ENCODE measurements at places on chromosomes 7 and 10. TPM values are rescaled to one million over a fixed set of nuclear protein-coding genes. Genes with fewer than 3 reads are reported as not detected.

ITPRID1 gene
- total RNA-seq: not detected

PARG gene
- total RNA-seq: 29.8 TPM

PTPRN2 gene
- 2.2 TPM for total RNA-seq

FOXI2 gene
- total RNA-seq: not detected

IGFBP1 gene
- 0.22 TPM for total RNA-seq

HELLS gene
- total RNA-seq: 109 TPM

GRCh38 chr7:14639801-14640200 is 262.8 kb downstream of the DGKB start:
- DNase-seq: no peak

DNA sequence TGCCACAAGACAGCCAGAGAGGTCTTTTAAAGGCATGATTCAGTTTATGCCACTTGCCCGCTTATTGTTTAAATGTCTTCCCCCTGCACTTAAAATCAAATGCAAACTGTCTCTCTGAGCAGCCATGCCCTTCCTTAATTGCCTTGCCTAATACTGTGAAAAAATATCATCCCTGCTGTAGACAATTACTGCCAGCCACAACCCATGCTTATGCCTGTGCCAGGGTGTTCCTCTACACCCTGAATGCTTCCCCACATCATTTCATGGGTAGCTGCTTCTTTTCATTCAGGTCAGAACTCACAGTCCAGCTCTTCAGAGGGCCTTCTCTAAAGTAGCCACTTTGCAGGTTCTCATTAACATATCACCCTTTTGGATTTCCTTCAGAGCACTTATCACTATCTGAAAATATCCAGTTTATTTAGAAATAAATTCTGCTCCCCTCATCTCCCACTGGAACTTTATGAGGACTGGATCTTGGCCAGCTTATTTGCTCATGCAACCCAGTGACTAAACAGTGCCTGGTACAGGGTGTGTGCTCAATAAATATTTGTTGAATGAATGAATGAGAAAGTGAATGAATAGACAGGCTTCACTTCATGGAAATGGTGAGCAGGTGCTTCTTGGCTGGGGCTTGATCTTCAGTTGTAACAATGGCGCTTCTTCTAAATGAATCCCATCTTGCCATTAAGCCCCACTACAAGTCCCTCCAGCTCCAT is 162.4 kb upstream of the MDFIC start:
- no peak for DNase-seq

DNA sequence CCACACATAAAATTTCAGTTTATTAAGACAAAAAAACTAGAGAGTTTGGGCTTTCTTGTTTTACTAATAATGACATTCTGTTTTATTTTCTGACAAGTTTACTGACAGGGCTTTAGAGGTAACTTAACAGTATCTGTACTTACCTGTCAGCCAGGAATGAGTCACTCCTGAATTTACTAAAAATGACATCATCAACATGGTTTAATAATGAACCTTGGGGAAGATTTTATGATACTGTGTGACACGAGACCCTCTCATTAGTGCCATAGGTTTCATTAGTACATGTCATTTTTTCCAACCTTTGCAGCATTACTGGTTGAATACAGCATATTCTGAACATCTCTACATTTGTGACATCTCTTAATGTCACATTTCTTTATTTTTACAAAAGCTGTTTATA is 131.1 kb downstream of the KCND2 start:
- no peak for DNase-seq

GRCh38 chr7:151814400-151815009 is 62.4 kb downstream of the PRKAG2 start:
- DNase-seq: no peak

DNA sequence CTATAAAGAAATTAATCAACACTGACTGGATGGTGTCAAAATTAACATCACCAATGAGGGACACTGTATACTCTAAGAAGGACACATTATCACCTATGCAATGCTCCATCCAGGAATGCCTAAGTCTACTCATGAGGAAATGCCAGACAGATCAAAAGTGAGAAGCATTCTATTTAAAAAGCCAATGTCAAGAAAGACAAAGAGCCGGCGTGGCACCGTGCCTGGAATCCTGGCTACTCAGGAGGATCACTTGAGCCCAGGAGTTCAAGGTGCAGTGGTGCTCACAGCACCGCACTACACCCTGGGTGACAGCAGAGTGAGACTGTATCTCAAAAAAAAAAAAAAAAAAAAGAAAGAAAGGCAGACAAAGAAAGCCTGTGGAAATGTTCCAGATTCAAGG is 45.5 kb upstream of the ANAPC16 start:
- peak; percentile 76 for DNase-seq

- DNase-seq: peak; percentile 78
Observed at GRCh38 chr10:86346799-86347665, 19.6 kb downstream of the GRID1 start.

- no peak for DNase-seq
Observed at GRCh38 chr10:6201516-6201975, 1.2 kb upstream of the PFKFB3 start.

- DNase-seq: peak; percentile 8
Observed at GRCh38 chr7:116862951-116863670, 724 bp downstream of the CAPZA2 start.

Data from A172 (cell line).